ENCODE measurements at places on chromosomes 1 and 21. TPM values are rescaled to one million over a fixed set of nuclear protein-coding genes. Genes with fewer than 3 reads are reported as not detected.
A peak's percentile ranks its signal among the peaks of the same experiment; 100 is the strongest.

- DNase-seq, result no peak
These were observed 259.8 kb downstream of the LMO4 start for GRCh38 chr1:87588495-87588894.

GRCh38 chr21:15247613-15248012 is 182.8 kb upstream of the NRIP1 start:
- no peak for DNase-seq

DNA sequence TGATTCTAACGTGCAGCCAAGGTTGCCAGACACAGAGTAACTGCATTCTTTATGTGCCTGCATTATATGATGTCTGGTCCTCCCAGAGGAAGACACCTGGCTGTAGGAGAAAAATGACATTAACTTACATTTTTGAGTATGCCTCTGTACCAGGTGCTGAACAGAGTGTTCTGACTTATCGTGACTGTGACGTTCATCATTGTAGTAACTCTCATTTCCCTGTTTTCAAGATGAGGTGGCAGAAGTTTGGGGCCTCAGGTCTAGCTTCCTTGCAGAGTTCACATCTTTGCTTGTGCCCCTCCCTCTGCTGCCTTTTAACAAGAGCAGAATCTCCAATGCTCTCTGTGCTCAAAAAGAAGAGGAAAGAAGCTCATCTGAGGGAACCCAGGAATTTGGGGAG is 488.0 kb downstream of the AJAP1 start:
- DNase-seq, result no peak

DNA sequence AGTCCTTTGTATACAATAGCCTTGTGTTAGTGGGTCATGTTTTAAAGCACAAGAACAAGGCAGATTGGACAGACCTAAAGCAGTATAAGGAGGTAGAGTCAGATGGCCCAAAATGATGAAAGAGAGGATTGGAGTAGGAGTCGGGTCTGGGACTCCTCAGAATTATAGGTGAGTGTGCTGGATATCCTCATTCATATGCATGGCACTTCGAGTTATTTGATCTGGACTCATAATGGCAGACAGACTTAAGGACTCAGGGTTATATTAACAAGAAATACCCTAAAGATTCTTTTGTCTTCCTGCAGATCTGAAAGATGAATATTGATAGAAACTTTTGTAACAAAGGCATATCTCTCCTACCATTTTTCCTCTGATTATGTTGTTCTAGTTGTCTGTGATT is 92.7 kb downstream of the GABPA start:
- DNase-seq, result no peak

DNA sequence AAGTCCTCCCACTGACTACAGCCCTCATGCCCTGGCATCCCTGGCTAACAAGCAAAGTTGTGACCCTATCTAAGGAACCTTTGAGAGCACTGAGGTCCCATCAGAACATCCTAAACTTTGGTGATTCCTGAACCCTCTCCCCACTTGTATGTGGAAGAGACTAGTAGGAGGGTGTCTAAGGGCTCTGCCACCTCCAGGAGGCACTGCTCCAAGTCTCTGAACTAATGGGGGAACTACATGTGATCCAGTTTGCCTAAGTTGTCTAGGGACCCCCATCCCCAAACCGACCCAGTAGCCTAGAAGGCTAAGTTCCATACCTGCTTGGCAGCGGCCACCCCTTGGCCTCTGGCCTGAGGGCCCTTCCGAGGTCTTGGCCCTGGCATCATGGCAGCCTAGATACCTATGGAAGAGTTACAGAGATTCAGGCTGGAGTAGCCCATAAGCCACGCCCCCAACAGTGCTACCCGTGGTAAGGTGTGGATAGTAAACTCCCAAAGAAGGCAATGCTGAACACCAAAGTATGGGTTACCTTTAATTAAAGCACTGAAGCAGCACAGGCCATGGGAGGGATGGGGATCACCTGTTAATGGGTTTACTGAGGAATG is 1.7 kb downstream of the CC2D1B start:
- no peak for DNase-seq

DNA sequence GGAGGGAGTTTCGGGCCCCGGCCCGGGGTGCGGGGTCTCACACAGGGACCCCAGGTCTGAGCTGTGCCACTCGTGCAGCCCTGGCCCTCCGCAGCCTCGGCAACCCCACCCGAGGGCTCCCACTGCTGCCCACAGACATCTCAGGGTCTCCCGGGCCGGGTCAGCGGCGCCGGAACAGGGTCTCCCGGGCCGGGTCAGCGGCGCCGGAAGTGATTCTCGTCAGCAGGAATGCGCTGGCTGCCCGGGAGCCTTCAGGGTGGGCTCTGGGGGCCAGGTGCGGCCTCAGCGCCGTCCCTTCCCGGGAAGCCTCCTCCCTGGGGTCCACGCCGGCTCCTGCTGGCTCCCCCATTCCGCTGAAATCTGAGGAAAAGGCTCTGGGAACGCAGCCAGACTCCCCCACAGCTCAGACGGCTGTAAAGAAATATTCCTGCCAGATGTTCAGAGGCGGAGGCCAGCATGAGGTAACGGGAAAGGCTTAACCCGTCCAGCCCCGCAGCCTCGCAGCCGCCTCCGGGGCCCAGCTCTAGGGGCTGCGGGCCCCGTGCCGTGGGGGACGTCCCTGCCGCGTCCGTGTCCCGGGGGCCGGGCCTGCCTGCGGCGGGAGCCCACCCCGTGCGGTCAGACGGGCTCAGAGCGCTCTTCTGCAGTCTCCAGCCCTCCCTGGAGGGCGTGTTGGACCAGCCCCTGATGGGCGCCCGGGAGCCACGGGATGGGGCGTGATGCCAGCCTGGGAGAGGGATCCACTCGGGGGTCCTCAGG is 8.7 kb upstream of the COL6A1 start:
- peak; percentile 89 for DNase-seq

DNA sequence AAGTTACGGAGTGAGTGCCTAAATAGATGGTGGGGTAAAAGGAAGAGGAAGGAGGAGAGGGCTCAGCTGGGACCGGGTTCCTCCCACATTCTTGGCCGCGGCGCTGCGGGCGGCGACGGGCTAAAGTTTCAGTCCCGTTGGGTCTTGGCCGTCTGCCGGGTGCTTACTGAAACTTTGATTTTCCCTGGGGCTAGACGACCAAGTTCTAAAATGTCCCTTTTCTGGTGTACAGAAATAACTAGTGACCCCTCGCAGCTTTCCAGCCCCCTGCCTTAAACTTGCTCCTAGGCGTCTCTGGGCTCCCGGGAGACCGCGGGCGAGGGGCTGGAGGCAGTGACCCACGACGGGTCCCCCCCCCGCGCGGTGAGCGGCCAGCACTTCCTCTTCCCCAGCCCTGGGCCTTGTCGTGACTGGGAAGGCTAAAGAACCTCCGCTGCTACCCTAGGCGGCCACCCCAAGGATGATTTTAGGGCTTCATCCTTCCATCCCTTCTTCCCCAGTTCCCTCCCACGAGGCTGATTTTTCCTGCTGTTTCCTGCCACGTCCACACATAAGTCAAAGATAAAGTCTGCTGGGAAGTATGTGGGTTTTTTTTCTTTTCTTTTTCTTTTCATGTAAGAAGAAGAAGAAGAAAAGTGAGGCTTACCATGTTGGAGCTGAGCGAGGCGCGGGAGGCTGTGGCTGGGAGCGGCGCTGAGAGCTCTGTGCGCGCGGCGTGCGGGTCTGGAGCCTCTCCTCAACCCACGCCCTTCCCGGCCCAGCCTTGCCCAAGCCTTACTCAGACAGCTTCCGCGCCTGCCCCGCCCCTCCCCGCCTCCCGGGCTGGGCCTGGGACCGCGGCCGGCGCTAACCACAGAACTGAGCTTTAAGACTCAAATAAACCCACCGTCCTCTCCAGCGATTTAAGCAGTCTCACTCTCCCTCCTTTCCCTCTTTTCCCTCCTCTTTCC is at the start of gene S100A11:
S100A11 (minus strand) TSS at position 738 of the 950 bp plus-strand sequence; CDS start at position 649, 89 bp downstream.
- peak; percentile 96 for DNase-seq

DNA sequence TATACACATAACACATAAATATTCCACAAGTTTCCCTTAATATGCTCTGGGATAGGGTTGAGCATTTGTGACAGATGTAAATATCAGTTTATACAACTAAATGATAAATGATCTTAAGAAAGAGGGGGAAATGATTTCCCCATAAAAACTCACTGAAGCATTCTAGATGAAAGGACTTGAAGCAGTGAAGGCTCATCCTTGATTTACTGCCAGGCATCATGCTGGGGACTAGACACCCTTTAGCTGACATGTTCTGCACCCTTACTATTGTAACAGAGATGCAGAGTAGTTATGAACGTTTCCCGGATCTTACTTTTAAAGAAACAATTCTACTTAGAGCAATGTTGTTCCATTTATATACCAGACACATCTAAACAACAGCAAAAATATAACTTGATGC is 235.8 kb downstream of the PTGER3 start:
- no peak for DNase-seq

GRCh38 chr1:55670331-55671082 is 455.3 kb upstream of the USP24 start:
- DNase-seq, result no peak

DNA sequence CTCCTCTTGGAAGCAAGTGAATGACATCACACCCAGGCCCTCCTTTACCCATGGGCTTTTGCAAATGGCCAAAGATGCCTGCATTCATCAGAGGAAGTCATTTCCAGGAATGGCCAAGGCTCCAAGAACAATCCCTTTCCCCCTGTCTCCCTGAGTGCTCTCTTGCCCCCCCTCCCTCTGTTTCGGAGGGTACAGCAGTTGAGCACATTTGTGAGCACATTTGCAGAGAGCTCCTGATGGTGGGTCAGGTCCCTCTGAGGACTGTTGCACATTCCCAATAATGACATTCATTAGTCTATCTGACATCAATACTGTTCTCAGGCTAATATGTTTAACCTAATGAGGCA is 113.4 kb downstream of the MATN1 start:
- no peak for DNase-seq

- DNase-seq, result no peak
These were observed 32.3 kb upstream of the PRELP start for GRCh38 chr1:203443296-203443695.

GRCh38 chr21:35120631-35121180 is 71.6 kb upstream of the RUNX1 start:
- DNase-seq, result no peak

- no peak for DNase-seq
These were observed 28.6 kb downstream of the PTPRU start for GRCh38 chr1:29264773-29265389.

DNA sequence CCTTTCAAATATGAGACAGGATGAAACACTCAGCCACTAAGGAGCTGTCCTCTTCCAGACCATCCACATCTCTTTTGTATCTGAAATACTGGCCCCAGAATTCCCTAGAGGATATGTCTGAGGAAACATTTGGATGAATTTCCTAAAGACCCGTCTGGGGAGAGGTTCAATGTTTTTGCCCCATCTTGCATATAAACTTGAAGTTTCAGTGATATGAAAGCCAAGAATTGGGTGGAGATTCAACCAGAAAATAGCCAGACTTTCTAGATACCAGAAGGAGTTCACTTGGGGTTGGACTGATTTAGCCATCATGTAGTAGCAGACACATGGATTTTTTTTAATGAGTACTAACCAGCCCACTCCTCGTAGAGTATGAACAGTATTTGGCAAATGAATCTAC is 182.0 kb downstream of the PLPP3 start:
- no peak for DNase-seq

DNA sequence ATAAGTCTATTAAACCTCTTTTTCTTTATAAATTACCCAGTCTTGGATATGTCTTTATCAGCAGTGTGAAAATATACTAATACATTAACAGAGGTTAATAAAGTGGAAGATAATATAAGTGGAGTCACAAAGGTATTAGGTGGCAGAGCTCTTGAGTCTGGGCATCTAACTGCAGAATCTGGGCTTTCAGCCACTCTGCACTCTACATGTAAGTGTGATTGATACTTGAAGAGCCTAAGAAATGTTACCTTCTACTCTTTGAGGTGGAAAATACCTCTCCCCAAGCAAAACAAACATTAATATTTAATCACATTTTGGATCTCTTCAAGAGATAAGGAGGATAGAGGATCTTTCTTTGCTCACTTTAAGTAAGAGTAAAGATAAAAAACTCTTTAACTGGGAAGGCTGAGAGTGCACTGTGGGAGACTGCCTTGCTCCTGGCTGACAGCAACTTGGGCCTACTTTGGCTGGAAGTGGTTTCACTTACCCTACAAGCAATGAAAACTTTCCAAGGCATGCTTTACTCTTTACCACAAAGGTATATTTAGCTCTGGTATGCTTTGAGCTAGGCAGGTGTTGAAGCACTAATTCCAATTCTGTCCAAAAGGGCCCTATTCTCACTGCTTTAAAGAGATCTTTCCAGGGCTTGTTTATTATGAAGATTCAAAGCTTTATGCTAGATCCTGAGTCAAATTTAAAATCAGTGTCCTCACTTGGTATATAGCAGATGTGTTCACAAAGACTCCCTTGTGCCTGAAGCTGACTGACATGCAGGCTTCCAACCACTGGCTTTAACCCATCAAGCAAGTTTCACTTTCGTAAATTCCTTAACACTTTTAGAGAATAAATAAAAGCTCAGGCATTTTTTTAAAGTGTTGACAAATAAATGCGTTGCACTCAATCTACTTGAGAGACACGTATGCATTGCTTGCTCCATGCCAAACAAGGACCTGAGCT is 245.3 kb upstream of the ZP4 start:
- no peak for DNase-seq

DNA sequence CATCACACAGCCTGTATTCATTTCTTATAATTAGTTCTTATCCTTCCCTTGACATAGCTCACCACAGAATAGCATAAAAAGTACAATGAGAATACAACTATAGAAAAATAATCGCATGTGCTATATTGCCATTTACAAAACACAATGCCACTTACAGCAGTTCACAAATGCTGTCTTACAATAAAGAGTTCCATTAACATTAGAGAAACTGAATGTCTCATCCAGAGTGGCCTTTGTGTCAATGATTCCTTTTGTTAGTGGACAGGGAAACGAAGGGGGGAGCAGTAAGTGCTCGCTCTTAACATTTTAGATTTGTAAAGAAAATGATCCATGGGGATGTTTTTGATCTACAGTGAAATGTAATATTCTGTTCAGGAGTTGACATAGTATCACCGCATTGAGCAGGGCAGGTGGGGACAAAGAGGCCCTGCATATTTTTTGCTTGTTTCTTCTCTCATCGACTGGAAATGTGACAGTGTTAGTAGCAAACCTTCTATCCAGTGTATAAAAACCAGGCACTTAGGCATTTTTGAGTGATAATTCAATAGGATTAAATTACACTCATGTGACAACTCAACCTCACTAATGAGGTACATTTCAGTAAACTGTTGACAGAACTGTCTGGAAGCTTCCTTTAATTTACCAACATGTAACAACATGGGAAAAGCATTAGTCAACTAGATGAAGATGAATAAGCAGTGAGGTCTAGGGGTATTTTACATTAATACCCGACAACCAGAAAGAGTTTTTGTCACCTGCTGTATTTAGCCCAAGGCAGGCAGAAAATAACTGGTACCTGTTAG is 35.6 kb upstream of the RRP15 start:
- DNase-seq, result no peak

Gene SEMA4A
- total RNA-seq, result 0.29 TPM

Gene FBLIM1
- total RNA-seq, result 59.7 TPM

Gene PGBD5
- total RNA-seq, result 3.6 TPM

Gene PRR9
- not detected for total RNA-seq

Gene C1QA
- not detected for total RNA-seq

Data from Daoy (cell line).